ENCODE measurements at places on chromosomes 5 and 9.

DNA sequence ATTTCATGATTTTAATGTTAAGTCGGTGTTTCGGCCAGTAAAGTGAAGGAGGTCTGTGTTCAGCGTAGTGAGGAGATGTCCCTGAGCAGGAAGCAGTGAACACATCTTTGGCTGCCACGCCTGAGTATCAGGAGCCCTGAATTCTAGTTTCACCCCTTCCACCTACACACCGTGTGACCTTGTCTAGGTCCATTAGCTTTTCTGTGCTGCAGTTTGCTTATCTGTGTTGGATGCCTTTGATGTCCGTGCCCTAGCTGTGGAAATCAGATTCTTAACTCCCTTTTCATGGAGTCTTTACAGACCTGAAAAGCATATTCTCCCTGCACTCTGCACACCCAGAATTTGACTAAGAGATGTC lies 601 bp downstream of the FBXO38 start:
- no peak for DNase-seq

GRCh38 chr9:114339130-114339908 lies 9.7 kb downstream of the ORM2 start:
- DNase-seq = peak; percentile 67

DNA sequence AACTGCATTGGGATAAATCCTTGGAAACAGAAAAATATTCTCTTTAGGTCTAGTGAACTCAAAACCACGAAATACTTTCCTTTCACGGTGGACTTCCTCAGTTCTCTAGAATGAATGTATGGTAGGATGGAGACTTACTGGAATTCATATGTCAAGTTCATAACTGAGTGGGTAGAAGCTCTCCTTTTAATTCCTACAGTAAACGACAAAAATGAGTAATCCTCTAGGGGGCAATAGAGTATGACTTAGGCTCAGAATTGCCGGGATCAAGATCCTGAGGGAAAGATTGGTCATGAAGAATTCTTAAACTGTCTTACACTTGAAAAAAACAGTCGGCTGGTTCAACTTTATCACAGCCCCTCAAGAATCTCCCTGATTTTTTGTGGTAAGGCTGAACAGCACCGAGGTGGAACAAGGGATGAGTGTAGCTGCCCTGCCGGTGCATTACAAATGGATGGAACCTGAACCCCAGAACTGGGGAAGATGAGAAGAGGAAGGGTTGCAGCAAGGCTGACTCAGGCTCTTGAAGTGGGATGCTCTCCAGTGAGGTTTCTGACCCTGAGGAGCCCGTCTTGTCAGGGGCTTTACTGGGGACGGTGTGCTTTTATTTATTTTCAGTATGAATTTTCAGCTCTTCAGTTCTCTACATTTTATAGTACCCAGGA lies 14.0 kb upstream of the LOX start:
- peak; percentile 80 for DNase-seq

DNA sequence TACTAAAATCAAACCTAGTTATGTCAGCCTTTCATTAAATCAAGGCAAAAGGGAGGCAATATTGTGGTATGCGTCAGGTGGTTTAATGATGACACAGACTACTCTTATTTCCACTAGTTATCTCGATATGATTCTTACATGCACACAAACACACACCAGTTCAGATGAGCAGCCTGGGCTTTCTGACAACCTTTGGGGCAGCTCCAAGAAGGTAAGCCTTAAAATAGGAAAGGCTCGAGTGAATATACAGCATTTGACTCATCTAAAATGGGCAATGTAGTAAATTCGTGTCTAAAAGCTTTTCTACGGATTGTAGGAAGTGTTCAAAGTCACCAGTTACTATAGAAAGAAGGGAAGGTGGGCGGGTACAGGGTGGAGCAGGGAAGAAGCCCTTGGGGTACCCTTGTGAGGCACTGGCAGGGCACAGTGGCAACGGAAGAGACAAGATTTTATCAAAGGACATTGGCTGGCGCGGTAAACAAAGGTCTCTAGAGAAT lies 1.9 kb downstream of the ANKH start:
- DNase-seq = no peak

DNA sequence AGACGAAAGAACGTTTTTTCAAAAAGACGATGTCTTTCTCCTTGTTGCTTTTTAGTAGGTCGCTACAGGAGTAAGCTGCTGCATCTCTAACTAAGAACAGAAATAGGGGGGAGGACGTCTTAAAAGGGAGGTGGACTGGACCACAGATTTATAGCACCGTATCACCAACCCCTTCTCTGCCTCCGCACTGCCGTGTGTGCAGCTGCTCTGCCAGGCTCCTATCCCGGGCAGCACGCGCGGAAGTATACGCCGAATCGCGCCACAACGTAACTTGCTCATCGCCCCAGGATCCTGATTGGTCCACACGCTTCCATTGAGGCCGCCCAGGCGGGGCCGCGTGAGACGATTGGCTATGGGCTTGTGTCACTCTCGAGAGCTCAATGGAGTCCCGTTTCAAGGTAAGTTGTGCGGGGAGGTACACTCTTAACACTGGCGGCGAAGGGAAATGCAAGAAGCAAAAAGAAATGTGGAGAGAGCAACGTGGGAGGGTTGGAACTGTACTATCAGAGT lies at the start of gene ELAVL2:
Gene ELAVL2 (minus strand): TSS at position 121 of the 510 bp plus-strand sequence. CDS start 64,006 bp downstream, outside the sequence.
- DNase-seq = peak; percentile 83

- no peak for DNase-seq
Measured at GRCh38 chr5:14263699-14264098, 120.6 kb downstream of the TRIO start.

DNA sequence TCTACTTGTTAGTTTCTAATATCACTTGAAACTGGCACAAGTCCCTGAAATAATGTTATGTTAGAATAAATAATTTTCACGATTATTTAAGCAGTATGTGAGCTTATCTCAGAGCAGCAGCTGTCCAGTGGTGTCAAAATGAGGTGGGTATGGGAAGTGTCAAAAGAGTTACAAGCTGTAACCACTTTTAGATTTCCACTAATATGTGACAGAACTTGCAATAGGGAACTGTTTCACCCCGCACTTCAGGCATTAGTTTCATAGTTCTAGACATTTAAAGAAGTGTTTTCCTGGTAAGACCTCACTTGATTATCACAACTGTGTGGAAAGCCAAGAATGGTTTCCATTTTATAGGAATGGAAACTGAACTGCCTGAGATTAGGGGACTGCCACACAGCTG lies 2.9 kb upstream of the ISCA1 start:
- no peak for DNase-seq

DNA sequence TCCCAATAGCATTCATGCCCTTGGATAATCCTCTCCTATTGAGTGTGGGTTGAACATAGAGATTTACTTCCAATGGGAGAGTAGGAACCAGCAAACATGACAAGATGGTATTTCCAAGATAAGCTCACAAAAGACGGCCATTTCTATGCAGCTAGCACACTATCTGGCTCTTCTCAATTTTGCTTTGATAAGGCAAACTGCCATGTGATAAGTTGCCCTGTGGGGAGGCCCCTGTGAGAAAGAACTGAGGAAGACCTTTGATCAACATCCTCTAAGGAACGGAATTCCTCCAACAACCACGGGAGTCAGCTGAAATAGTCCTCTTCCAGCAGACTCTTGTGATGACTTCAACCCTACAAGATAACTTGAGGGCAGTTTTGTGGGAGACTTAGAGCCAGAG lies 211.9 kb upstream of the TRPM3 start:
- no peak for DNase-seq

DNA sequence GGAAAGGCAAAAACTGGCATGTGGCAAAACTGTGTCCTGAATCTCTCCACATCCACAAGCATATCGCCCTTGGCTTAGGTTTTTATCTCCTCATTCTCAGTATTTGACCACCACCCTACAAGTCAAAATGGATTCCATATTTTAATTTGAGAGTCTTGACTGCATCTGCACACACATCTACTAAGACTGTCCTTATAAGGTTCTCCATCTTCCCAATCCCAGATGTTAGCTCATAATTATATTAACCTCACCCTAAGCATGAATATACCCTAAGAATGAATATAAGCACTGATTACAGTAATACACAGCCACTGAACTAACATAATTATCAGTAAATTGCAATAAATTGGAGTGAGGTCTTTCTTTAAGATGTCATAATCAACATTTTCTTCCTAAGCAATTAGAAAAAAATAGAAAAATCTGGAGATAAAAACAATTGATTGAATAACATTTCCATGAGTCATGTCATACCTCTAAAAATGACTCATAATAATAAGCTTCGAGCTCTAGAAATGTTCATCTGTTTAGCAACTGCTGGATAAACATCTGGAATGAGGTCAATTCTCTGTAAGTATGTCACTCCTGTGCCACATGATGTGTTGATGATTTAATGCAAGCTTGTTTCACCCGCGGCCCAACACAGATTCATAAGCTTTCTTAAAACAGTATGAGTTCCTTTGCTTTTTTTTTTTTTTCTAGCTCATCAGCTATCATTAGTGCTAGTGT lies 39.9 kb upstream of the PAM start:
- DNase-seq = peak; percentile 80

DNA sequence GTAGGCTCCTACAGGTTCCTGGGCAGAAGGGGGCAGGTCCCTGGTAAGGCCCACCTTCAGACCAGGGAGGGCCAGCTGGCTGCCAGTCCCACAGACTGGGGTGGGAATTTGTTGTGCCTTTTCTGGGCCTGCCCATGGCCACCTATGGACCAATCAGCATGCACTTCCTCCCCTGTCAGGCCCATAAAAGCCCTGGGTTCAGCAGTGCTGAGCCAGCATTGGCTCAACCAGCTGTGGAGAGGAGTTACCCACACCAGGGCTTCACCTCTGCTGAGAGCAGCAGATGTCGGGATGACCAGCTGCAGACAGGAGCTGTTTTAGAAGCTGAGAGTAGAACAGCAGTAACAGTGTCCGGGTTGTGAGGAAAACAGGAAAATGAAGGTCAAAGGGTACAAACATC lies 373.4 kb upstream of the ACO1 start:
- DNase-seq = no peak

GRCh38 chr5:132785864-132786263 lies 8.8 kb upstream of the SEPTIN8 start:
- no peak for DNase-seq

GRCh38 chr9:37935096-37935495 lies 31.2 kb upstream of the SLC25A51 start:
- peak; percentile 47 for DNase-seq

DNA sequence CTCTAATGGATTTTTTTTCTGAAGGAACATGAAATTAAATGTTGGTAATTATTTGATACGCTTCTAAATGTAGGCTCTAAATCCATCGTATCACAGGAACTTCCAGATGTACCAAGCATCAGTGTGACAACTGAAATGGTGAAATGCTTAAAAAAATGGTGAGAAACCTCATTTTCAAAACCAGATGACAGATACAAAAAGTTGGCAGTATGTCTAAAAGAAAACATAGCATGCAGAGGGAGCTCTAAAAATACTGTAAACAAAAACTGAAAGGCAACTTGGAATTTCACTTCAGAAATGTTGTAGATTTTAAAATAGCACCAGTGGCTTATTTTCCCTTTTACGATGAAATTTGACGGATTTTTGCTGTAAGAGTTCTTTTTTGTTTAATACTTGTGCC lies 1043.6 kb upstream of the WWC1 start:
- no peak for DNase-seq

- no peak for DNase-seq
Measured at GRCh38 chr5:137303509-137303908, 195.6 kb downstream of the SPOCK1 start.

GRCh38 chr9:115944166-115944948 lies 209.2 kb upstream of the PAPPA start:
- DNase-seq = peak; percentile 100

DNA sequence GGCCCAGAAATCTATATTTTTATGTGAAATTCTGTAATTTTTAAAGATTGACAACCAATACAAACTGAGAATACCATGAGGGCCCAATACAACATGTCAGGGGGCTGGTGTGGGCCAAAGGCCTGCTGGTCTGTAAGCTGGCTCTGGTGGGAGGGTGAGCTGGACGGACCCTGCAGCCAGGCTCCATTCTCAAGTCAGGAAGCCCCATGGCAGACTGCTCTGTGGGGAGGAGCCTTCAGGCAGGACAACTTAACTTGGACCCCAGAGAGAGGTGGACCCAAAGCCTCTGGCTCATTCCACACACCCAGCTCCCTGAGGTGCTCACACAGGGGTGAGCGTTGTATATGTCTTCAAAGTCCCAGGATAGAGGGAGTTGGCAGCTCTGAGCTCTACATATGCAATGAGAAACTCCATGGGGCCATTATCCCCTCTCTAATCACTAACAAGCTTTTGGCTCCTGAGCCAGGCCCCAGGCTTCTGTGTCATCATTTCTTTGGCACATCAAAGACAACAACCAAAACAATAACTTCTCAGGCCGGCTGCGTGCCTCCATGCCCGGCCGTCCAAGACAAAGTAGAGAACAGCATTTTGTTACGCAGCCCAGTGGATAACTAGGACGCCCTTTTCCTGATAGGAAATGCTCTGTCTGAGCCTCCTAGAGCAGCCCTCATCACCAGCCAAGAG lies 6.4 kb downstream of the SEPTIN8 start:
- DNase-seq = peak; percentile 27

DNA sequence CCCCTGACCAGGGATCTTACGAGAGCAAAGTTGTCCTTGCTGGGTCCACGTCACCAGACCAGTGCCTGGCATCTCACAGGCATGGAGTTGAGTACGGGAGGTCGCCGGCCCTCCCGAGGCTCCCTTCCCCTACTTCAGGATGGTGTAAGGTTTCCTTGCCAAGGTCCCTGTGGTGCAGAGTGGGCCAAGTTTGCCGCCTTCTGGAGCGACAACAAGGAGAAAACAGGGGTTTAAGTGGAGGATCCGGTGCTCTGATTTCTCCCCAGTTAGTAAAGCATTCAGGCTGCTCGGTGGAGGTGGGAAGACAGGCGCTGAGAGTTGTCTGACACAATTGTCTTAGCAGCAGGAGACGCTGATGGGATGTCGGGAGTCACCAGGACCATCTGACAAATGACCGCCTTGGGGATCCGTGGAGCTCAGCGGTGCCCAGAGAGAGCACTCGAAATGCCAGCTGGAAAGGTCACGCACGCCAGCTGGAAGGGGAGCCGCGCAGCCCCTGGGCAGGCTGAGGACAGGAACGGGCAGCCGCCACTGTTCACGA lies 37.3 kb downstream of the ADAMTS2 start:
- DNase-seq = no peak

GRCh38 chr5:163916861-163917260 lies 411.4 kb downstream of the MAT2B start:
- DNase-seq = no peak

DNA sequence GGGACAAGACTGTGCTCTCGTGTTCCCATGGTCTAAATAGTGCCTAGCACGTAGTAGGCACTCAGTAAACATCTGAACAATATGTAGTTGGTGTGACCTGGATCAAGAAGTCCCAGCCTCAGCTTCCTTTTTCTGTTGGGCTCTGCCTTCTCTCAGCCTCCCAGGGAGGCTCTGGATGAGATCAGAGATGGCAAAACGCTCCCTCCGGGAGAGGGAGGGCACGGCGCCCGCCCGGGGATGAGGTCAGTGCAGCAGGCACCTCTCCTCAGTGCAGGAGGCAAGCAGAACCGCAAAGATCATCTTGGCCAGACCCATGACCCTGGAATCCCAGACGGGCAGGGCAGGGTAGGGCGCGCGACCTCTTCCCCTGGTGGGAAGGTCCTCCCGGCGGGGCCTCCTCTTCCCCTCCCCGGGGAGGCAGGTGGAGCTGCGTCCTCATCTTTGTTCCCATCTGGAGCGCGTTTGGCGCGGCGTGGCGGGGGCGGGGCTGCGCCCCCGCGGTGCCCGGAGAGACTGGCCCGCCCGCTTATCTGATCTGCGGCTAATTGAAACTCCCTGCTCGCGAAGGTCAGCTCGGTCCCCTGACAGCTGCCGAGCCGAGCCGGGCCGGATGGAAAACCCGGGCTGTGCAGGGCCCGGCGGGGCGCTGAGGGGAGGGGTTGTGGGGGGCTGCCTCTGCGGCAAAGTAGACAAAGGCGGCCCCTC lies 60.9 kb downstream of the CXXC5 start:
- DNase-seq = peak; percentile 90

- no peak for DNase-seq
Measured at GRCh38 chr5:85170183-85170582, 785.5 kb upstream of the EDIL3 start.

Measured in EH (cell line).